ENCODE measurements at places on chromosomes 6 and 20.

DNA sequence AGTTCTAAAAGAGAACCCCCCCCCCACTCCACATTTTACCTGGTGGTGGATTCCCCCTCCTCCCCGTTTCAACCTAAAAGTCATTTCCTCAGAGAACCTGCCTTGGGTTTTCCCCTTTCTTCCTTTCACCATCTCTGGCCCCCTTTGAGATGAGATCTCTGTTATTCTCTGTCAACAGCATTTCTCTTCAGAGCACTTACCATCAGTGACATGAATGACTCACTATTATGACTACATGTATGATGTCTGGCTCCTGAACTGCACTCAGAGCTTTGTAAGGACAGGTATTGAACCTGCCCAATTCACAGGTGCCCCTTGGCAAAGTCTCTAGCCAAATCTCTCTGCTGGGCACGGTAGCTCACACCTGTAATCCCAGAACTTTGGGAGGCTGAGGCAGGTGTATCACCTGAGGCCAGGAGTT is 61.4 kb upstream of the JARID2 start:
- no peak for DNase-seq

DNA sequence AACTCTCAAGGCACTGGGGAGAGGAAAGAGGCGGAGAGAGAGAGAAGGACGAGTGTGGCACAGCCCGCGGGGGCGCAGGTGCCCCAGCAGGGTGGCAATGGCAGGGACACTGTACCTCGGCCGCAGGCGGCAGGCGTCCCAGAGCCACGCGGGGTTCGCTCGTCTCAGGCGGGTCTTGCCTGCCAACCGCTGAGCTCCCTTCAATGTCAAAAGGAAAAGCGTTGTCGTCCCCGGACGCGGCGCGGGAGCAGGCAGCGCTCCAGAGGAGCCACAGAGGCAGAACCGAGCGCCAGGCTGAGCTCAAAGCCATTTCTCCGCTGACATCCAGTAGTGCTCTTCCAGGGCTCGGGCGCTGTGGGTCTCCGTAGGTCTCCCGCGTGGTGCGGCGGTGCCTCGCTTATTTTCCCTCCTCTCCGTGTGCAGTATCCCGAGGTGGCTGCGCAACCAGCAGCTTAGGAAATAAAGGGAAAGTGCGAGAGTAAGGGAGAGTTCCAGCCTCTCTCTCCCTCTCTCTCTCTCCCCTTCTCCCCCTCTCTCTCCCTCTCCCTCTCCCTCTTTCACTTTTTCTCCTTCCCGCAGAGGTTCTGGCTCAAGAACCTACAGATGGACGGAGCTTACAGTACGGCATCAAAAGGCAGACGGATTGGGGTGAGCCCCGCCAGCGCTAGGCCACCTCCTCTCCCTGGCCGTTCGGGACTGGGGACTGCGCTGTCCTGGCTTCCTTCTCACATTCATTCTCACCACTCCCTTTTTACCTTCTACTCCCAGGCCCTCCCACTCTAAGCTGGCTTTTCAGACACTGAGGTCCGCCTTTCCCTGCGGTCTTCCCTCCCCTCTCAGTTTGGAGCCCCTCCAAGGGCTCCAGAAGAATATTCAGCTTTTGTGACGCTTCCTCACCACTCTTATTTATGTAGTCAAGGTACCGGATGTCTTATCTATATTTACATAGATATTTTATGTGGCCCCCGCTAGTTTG is at the start of gene LAMA4:
Gene LAMA4 (minus strand): TSS at position 727 of the 976 bp plus-strand sequence. CDS start 417 bp downstream, at position 310.
- no peak for DNase-seq

DNA sequence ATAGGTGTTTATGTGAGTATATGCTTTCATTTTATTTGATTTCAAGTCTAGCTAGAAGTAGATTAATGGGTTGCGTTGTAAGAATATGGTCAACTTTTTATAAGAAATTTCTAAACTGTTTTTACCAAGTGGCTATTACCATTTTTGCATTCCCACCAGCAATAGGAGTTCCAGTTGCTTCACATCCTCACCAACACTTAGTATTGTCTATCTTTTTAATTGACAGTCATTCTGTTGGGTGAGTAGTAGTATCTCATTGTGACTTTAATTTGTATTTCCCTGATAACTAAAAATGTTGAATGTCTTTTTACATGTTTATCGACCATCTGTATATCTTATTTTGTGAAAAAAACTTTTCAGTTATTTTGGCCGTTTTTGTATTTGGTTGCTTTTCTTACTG is 135.3 kb downstream of the AKAP7 start:
- no peak for DNase-seq

GRCh38 chr20:40741507-40742106 is 52.6 kb upstream of the MAFB start:
- peak; percentile 7 for DNase-seq

- DNase-seq = no peak
Measured at GRCh38 chr6:38909015-38909730, 139.4 kb upstream of the GLP1R start.
